ENCODE measurements at places on chromosomes 12 and 14.

DNA sequence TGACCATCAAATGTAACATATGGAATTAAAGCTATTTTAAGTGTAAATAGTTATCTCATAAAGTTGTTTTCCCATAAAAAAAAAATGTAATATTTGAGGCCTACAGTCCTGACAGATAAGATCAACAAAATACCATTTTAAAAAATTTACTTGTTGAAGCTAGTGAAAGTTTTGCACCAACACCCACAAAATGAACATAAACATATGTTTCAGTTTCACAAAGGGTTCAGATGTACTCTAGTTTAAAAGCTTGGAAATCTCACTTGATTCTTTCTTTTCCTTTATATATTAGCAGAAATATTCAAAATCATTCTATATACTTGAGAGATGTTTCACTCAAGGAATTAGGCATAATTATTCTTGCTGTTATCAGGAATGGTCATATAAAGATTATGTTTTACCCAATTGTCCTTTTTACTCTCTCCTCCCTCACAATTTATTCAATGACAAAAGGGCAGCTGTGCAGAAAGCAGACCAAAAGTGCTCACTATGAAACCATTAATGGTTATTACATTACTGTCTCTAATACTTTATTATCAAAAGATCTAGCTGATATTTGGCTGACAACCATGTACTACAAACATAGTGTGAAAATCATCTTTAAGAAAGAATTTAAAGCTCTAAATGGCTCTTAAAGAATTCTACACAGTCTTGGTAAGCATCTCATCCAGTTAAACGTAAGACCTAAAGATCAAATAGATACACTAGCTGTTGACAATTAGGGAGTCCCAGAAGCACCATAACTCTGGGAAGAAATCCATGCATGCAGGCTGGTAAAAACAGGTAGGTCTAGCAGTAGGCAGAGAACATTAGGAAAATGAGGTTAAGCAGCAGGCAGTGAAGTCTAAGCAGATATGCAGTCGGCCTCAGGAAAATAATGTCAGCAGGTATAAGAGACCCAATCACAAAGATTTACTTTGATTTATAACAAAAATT, 28.8 kb downstream of the KIF21A start:
- DNase-seq, result no peak

GRCh38 chr12:47844264-47845019, 24.7 kb upstream of the HDAC7 start:
- no peak for DNase-seq

- no peak for DNase-seq
These were observed 13.9 kb downstream of the BTBD7 start for GRCh38 chr14:93318927-93319326.

GRCh38 chr14:96408608-96409007, 16.7 kb downstream of the AK7 start:
- no peak for DNase-seq

DNA sequence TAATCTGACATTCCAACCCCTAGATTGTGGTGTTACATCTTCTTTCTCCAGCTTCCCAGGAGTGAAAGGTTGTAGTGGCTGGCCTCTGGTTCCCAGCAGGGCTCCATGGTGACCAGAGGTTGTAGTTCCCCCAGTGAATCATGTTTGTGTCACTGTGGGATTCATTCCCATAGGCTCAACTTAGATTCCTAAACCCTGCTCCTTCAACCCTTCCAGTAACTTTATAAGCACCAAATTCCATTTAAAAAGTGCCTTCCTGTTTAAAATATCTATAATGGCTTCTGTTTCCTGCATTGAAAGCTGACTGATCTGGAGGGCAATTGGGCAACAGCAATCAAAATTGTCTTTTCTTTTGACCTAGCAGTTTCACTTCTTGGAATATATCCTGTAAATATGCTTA, 40.5 kb upstream of the TBC1D15 start:
- no peak for DNase-seq

- DNase-seq, result no peak
These were observed 21.9 kb upstream of the FAIM2 start for GRCh38 chr12:49925433-49926204.

- no peak for DNase-seq
These were observed 596 bp upstream of the BICD1 start for GRCh38 chr12:32105986-32106516.

- no peak for DNase-seq
These were observed 207.6 kb downstream of the CHST11 start for GRCh38 chr12:104664351-104664750.

All from stimulated activated CD8-positive, alpha-beta memory T cell treated with anti-CD3 and anti-CD28 coated beads, Interleukin-4, amount 100 ng/mL, for 4 hours (primary cell).